Upper lobe of right lung (tissue), 1 donor: ENCODE measurements at places on chromosomes 4 and X. TPM values are rescaled to one million over a fixed set of nuclear protein-coding genes. Genes with fewer than 3 reads are reported as not detected.

DNA sequence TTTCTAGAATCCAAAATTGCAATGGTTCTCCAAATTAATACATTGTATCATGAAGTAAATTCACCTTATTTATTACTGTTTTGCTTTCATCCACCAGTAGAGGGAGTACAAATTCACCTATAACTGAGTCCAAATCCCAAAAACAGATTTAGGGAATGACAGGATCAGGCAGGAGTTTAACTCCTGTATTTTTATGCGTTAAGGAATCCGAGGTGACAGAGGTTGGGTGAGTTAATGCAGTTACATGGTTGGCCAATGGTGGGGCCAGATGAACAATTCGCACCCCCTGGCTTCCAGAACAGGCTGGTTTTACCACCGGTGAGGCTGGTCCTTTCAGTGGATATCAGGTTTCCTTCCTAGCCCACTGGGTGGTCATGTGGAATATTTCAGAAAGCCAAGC lies 82.4 kb downstream of the MTNR1A start:
- H3K4me1 ChIP-seq, result no peaks in the 10 kb centered on the region
- no peaks in the 10 kb centered on the region for H3K27me3 ChIP-seq
- no peak overlapping the region for H3K27ac ChIP-seq
- no peak overlapping the region for H3K4me3 ChIP-seq

DNA sequence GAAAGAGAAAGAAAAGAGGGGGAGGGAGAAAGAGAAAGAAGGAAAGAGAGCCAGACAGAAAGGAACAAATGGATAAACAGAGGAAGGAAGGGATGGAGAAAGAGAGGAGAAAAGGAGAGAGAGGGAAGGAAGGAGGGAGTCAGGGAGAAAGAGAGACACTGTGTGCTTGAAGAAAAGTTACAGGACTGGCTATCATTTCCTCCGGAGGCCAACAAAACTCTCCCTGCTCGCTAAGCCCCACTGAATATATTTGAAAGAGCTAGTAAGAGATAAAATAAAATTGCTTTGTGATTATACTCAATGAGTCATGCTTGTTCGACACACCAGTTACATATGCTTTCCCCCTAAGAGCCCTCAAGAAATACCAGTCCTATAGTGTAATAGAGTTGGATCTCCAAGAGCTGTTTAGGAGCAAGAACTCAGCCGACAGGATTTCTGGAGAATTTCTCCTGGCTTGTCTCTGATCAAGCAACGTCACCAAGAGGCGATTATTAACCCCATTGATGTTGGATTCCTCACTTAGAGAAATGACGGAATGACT lies 102.2 kb downstream of the MXRA5 start:
- no peak for DNase-seq
- no peaks in the 10 kb centered on the region for H3K27me3 ChIP-seq
- H3K4me3 ChIP-seq, result no peak overlapping the region
- no peak overlapping the region for H3K27ac ChIP-seq
- no peaks in the 10 kb centered on the region for H3K4me1 ChIP-seq
- H3K36me3 ChIP-seq, result no peaks in the 10 kb centered on the region

GRCh38 chr4:15420642-15421041 lies 7.2 kb upstream of the C1QTNF7 start:
- no peaks in the 10 kb centered on the region for H3K27me3 ChIP-seq
- no peak for DNase-seq
- no peak overlapping the region for H3K27ac ChIP-seq

Gene CXXC4
- 0.61 TPM for total RNA-seq

- no peaks in the 10 kb centered on the region for H3K27me3 ChIP-seq
- no peak overlapping the region for H3K27ac ChIP-seq
- no peak overlapping the region for H3K4me3 ChIP-seq
- no peaks in the 10 kb centered on the region for H3K36me3 ChIP-seq
Observed at GRCh38 chr4:70299643-70300042, 35.1 kb upstream of the CABS1 start.

- H3K4me1 ChIP-seq, result no peaks in the 10 kb centered on the region
- H3K27me3 ChIP-seq, result no peaks in the 10 kb centered on the region
- no peak for DNase-seq
- H3K4me3 ChIP-seq, result no peak overlapping the region
Observed at GRCh38 chr4:168781341-168781740, 228.7 kb downstream of the CBR4 start.

Gene TIGD4
- total RNA-seq, result not detected

Gene P2RY8
- total RNA-seq, result 3.1 TPM

DNA sequence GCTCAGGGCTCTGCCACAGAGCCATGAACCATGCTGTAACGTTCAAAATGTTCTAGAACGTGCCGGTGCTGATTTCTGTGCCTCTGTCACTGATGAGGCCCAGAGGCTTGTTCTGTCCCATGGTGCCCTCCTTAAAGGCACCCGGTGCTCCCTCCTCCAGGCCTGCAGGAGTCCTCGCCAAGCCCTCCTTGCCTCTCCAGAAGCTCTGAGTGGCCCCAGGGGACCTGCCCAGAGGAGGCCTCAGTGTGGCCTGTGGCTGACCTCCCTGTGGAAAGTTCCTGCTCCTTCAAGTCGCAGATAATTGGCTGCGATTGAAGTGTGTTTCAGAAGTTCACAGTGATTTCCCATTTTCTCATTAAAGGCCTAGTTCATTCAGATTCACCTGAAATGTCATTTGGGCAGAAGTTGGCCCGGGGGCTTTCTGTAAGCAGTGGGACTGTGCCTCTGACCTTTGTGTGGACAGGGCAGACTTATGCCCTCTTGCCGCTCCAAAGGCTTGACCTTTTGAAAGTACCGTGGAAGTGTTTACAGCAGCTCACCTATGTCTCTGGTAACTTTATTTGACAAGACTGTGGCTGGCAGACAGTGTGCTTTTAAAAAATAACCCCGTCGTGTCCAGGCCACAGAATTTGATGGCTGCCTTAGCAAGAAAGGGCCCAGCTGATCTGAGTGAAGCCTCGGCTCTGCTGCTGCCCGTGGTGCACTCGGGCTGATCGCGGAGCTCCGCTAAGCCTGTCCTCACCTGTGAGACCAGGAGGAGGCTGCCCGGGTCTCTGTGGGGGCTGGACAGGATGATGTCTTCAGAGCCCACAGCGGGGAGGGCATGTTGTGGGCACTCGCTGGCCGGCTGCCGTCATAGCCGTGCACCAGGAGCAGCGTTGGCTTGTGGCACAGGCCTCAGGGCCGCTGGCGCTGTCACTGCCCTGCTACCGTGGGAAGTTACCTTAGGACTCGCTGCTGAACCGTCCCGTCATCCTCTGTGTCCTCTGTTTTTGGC lies 25.3 kb downstream of the TRMT44 start:
- no peaks in the 10 kb centered on the region for H3K4me1 ChIP-seq
- H3K4me3 ChIP-seq, result no peak overlapping the region
- peaks cover 66% of the 10 kb centered on the region for H3K36me3 ChIP-seq

- no peaks in the 10 kb centered on the region for H3K36me3 ChIP-seq
- H3K4me1 ChIP-seq, result no peaks in the 10 kb centered on the region
- H3K27me3 ChIP-seq, result no peaks in the 10 kb centered on the region
- H3K4me3 ChIP-seq, result no peak overlapping the region
- no peak for DNase-seq
- H3K27ac ChIP-seq, result no peak overlapping the region
Observed at GRCh38 chr4:90061881-90062280, 65.3 kb upstream of the CCSER1 start.

Gene RNF150
- 2.4 TPM for total RNA-seq

Gene MAP7D2
- total RNA-seq, result 0.26 TPM

- H3K36me3 ChIP-seq, result no peaks in the 10 kb centered on the region
- no peaks in the 10 kb centered on the region for H3K4me1 ChIP-seq
- H3K27me3 ChIP-seq, result no peaks in the 10 kb centered on the region
- no peak overlapping the region for H3K27ac ChIP-seq
Observed at GRCh38 chrX:34778916-34779315, 121.8 kb upstream of the TMEM47 start.

GRCh38 chrX:46803140-46803539 lies 33.7 kb upstream of the RP2 start:
- H3K27ac ChIP-seq, result no peak overlapping the region
- DNase-seq, result no peak
- no peaks in the 10 kb centered on the region for H3K36me3 ChIP-seq
